ENCODE measurements at places on chromosomes 2 and 18.

GRCh38 chr2:98357849-98358248 is 11.6 kb downstream of the CNGA3 start:
- DNase-seq = no peak

DNA sequence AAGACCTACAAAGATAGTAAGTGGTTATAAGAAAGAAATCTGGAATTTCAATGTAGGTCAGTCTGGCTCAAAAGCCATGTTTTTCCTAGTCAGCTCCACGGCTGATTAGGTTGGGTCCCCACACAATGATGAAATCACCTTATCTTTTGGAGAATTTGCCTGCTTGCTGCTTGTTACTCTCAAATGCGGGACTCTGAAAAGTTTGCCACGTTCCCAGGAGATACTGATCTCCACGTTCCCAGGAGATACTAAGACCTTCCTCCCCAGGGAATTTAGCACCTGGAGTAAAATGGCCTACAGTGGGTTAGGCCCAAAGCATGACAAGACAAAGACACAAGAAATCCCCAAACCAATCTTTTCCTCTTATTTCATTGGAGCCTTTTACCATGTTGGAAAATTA is 449.6 kb downstream of the TNS1 start:
- DNase-seq = no peak

GRCh38 chr2:58428096-58429013 is 187.2 kb upstream of the FANCL start:
- peak; percentile 66 for DNase-seq

DNA sequence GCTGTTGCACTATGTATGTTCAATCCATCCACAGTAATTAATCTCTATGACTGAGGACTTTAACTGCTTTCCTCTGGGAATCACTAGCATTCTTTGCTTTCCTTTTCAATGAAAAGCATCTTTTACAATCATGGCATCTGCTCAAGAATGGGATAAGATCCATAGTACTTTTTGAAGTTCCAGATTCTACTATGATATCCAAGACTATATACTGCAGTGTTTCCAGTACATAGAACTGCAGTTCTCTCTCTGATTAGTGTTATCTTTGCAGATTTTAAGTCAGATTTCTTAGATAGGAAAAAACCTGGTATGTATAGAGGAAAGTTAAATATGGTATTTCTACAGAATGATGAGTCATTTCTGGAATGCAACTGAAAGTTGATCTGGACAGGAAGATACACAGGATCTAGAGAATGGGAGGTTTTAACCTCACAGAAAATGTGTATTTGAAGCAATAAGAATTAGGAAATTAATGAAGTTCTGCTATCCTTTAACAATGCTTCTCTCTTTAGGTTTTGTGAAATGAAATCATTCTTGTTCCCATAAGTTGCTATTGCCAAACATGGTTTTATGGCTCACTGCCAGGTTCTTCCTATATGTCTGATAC is 670.7 kb downstream of the ERBB4 start:
- DNase-seq = no peak

DNA sequence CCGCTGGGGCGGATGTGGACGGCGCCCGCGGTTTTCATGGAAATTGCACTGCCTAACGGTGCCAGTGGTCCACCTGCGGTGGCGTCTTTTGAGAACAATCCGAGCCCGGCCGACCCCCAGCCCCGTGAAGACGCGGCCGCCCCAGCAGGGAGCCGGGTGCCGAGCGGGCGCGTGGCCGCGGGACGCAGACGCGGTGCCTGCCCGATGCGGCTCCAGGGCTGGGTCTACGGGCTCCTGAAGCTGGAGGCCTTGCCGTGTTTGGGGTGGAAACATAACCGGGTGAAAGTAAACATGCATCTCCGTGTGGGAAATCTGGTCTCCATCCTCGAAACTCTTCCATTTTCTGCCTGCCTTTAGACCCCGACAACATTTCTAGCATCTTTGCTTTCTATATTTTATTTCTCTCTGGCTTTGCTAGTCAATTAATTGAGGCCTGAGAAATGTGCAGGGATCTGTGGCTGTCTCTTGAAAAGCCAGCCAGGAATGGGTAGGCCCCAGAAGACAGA is 572 bp downstream of the INPP4A start:
- no peak for DNase-seq

DNA sequence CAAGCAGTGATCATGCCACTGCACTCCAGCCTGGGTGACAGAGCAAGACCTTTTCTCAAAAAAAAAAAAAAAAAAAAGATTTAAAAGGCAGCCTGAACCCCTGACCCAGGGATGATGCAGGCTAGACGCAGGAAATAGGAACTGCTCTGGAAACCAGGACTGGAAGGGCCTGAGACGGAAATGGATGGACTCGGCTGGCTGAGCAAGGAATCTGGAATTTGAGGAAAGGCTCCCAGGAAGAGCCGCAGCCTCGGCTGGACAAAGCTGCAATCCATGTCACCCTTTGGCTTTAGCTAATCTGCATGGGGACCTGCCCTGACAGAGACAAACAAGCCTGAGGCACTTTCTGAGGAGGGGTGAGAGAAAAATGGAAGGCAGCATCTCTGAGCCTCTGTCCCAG is 55.0 kb upstream of the DAPL1 start:
- DNase-seq = no peak

DNA sequence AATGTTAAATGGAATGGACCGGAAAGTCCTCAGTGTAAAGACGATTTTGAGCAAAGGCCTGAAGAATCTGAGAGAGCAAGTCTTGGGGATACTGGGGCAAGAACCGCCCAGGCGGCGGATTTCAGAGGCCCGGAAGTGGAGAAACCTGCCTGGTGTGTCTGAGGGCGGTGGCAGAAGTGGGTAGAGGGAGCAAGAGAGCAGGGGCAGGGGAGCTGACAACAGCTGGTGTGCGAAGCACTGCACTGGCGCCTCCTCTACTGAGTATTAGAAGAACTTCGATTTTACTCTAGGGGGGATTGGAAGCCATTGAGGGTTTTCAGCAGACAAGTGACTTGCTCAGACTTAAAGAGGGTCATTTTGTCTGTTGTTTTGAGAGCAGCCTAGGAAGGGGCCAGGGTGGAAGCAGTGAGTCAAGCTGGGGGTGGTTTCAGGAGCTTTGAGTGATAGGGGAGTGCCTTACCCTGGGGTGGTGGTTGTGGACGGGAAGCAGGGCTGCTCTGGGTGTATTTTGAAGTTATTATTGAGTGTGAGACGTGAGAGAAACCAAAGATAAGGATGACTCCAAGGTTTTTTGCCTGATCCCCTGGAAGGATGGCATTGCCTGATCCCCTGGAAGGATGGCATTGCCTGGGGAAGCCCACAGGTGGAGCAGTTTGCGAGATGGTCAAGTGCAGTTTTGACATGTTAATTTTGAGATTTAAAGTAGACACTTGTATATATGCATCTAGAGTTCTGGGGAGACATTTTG is 52.5 kb downstream of the ZNF236 start:
- DNase-seq = peak; percentile 33

GRCh38 chr2:167783261-167784083 is 463.9 kb downstream of the STK39 start:
- no peak for DNase-seq

GRCh38 chr18:7878265-7879211 is 311.4 kb downstream of the PTPRM start:
- no peak for DNase-seq

DNA sequence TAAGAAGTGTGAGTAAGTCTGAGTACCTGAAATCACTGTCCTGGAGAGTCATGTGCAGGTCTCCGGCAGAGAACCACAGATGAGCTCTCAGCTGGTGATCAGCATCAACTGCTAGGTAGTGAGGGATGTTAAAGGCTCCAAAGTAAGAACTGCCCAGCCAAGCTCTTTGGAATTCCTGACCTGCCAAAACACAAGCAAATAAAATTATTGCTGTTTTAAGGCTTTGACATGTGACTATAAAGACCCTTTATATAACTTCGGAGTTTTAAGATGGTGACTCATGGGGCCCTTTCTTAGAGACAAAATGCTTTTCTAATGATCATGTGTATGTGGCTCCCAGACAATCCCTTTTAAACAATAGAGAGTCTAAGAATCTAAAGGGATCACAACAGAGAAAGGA is 855.7 kb downstream of the TRIB2 start:
- no peak for DNase-seq

- no peak for DNase-seq
Measured at GRCh38 chr2:220955776-220956175, 616.3 kb downstream of the EPHA4 start.

DNA sequence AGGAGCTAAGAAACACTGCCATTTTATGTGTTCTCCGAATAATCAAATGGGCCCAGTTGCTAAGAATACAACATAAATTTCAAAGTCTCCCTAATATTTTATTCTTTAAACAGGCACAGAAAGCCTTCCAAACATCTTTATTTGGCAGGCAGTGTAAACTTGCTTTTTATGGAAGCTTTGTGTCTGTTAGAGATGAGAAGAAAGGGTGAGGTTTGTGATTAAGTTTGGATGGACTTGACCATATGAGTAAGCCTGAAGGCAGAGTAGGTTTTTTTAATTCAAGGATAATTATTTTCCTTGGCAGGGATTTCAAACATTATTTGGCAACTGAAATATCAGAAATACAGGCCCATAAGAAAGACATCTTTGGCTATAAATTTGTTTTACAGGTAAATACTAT is 62.9 kb downstream of the COX7A2L start:
- DNase-seq = no peak

GRCh38 chr2:60353406-60353800 is 200.1 kb downstream of the BCL11A start:
- no peak for DNase-seq

- no peak for DNase-seq
Measured at GRCh38 chr2:441258-442022, 153.5 kb upstream of the ALKAL2 start.

GRCh38 chr2:70645733-70646419 is 92.2 kb upstream of the TGFA start:
- DNase-seq = no peak

- DNase-seq = no peak
Measured at GRCh38 chr2:207951734-207952470, 73.4 kb downstream of the PLEKHM3 start.

DNA sequence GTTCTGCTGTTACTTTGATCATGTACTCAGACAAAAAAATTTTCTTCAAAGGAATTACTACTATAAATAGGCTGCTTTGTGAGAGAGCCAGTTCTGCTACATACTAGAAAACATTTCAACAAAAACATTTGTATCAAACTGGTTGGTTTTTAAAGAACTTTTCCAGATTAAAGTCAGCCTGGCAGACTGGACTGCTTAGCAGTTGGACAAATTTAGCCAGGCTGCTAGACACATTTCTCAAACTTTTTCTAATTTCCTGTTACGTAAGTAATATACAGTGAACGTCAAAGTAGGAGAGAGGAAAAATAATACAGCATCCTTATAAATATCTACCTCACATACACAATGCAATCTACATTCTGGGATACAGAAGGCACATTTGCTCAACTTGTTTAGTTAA is 109.5 kb downstream of the SP3 start:
- no peak for DNase-seq

- no peak for DNase-seq
Measured at GRCh38 chr2:142058149-142058548, 72.7 kb downstream of the LRP1B start.

GRCh38 chr2:237692601-237693290 is 65.4 kb downstream of the LRRFIP1 start:
- no peak for DNase-seq

DNA sequence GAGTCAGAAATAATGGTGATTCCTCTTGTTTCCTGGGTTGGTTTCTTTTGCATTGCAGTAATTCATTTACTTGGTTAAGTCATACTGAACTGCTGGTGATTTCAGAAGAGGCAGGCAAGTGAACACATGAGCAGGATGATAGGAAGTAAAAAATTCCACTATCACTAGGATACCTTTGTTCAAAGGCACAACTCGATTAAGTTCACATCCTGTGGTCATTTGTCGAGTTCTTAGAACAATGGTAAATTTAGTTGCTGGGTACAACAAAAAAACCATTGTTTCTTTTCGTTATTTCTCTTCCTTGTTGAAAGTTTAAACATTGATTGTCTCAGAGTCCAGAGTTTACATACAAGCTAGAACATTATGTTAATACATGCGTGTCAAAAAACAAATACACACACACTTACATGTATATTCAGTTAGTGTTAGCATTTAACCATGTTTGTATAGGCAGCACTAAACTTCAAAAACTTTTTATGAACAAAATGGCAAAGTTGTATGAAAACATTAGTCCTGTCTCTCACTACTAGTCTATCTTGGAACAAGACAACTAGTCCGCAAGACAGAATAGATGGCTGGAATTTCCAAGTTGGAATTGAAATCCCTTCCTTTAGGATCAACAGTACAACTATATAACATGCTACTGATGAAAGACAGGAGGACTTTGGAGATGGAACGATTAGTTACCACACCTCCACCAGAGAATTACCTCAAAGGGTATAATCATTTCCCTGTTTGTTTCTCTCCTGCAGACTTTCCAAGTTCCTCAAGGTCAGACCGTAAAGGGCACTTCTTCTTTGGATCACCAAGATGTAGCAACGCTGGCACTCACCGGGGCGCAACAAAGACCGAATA is 26.2 kb downstream of the STK39 start:
- DNase-seq = no peak

- no peak for DNase-seq
Measured at GRCh38 chr2:71332435-71332796, 834 bp downstream of the ZNF638 start.

DNA sequence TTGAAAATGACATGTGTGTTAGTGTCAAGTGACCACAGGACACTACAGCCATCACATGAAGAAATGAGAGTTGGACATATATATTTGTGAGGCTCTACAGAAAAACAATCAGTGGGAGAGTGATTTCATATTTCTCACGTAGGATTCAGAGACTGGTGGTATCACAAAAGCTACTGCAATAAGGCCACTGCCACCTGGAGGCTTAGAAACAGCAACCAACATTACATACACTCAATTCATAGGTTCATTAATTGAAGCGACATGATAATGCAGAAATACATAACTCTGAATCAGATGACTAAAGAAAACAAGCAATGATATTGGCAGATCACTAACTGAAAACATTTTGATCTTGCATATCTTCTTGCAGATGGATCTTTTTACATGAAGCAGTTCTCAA is 248.1 kb upstream of the KLHL14 start:
- DNase-seq = no peak

DNA sequence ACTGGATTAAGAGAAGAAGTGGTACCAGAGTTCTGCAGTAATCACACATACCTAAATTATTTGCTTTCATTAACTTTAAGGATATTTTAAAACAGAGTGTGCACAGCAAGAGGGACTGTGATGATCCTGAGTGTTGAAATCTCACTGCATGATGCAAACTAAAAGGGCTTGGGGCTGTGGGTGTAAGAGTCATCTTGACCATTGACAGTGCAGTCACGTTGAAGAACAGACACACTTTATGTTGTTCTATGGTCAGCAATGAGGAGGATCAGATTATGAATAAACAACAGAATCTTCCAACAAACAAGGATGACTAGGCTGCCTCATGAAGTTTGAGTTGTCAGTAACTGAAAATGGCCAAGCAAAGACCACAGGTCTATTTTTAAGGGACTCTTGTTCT is 87.2 kb upstream of the GALNT5 start:
- no peak for DNase-seq

GRCh38 chr2:217291259-217291658 is 431.4 kb upstream of the TNP1 start:
- peak; percentile 72 for DNase-seq

DNA sequence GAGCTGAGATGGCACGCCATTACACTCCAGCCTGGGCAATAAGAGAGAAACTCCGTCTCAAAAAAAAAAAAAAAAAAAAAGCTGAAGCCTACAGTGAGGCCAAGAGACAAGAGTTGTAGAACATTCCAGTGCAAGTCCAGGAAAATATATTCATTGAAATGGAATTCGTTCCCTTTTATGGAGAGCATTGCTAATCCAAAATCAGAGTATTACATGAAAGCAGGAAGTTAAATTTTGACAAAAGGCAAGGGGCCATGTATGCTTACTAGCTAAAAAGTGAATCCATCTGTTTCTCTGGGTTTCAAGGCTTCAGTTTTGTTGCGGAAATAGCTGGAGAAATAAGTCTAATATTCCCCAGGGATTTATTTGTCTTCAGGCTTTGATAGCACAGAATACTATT is 471.7 kb downstream of the THSD7B start:
- DNase-seq = no peak

All from NCI-H510A (cell line).